Esophagus mucosa (tissue), 1 donor: ENCODE measurements at places on chromosomes 7 and 10. TPM values are rescaled to one million over a fixed set of nuclear protein-coding genes. Genes with fewer than 3 reads are reported as not detected.

DNA sequence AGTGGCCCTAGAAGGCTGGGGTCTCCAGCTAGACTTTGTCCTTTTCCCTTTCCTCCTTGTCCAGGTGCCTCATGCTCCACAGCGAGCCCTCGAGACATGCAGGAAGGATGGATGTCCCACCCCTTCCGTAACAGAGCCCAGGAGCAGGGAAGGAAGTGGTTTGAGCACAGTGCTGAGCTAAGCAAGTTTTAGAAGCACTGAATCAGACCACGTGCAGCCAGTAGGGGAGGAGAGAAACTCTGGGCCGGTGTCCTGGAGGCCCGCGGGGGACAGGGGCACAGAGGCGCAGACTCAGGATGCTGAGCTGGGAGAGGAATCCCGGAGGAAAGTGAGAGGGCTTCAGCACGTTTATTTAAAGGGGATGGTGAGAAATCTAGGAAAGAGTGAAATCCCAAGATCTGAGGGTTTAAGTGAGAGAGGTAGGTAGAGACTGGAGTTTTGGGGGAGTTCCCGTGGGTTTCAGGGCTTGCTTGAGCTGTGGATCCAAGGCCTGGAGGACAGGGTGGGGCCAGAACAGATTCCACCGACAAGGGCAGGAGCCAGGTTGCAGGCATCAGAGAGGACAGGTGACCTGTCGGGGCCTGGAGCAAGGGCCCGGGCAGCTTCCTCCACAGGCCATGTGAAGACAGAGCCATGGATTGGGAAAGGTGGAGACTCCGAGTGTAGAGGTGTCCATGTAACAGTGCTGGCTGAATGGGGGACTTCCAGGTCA is 4.4 kb upstream of the IRF5 start:
- peak; percentile 21 for ATAC-seq

DNA sequence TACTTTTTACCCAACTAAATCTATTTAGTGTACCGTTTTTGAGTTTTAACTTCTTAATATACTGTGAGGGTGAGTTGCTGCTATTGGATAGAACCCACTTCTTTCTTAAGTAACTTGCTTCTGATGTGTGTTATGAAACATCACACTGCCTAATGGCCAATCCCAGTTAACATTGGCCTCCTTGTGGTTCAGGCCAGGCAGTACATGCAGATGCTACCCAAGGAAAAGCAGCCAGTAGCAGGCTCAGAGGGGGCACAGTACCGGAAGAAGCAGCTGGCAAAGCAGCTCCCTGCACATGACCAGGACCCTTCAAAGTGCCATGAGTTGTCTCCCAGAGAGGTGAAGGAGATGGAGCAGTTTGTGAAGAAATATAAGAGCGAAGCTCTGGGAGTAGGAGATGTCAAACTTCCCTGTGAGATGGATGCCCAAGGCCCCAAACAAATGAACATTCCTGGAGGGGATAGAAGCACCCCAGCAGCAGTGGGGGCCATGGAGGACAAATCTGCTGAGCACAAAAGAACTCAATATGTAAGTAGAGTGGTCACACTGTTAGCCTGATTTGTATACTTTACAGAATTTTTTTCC is 39.7 kb downstream of the TES start:
- peak; percentile 65 for ATAC-seq

DNA sequence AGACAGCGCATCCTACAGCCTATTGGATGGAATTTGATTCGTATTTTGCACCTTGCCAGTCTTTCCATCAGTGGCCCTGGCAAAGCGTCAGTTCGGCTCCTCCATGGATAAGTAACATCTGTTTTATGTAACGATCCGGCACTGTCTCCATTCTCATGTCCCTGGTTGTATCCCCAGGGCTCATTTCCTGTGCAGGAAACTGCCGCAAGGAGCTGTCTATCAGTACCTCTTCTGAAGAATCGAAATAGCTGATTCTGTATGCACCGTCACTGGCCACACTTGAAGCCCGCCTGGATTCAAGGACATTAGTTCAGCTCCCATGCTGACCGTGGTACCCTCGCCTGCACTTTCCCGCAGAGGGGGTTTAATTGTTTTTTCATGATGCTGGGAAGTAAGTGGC is 53.1 kb upstream of the NPS start:
- ATAC-seq, result no peak

DNA sequence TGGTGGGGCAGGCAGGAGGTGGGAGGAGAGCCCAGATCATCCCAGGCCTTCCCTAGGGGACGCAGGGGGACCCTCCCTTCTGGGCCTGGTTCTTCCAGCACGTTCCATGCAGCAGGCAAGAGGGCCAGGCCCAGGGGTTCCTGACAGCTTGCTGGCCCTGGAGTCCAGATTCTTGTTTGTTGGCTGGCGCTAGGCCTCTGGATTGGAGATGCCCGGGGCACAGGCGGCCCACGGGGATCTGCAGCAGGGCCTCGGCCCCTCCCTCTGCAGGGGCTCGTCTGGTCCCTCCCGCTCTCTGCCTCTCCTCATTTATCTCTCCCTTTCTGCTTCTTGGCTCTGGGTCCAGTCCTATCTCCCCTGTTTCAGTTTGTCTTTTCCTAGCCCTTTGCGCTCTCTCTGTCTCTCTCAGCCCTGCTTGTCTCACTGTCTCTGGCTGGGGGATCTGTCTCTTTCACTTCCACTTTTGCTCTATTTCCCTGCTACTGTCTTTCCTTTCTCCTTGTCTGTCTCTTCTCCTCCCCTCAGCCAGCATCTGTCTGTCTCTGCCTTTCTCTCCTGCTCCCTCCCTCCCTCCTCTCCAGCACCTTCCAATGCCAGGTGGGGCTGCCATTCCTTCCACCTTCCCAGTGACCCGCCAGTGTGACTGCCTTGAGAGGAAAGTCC is 1.1 kb upstream of the AQP1 start:
- no peak for ATAC-seq

- ATAC-seq, result peak; percentile 57
Observed at GRCh38 chr10:77603534-77603927, 34.1 kb downstream of the KCNMA1 start.

GRCh38 chr10:89074120-89074519 is 83.5 kb downstream of the FAS start:
- ATAC-seq, result no peak

- no peak for ATAC-seq
Observed at GRCh38 chr10:56881218-56881617, 520.2 kb upstream of the ZWINT start.

- no peak for ATAC-seq
Observed at GRCh38 chr7:150983893-150984368, 5.8 kb upstream of the KCNH2 start.

GRCh38 chr10:110686047-110686446 is 41.9 kb downstream of the RBM20 start:
- no peak for ATAC-seq

DNA sequence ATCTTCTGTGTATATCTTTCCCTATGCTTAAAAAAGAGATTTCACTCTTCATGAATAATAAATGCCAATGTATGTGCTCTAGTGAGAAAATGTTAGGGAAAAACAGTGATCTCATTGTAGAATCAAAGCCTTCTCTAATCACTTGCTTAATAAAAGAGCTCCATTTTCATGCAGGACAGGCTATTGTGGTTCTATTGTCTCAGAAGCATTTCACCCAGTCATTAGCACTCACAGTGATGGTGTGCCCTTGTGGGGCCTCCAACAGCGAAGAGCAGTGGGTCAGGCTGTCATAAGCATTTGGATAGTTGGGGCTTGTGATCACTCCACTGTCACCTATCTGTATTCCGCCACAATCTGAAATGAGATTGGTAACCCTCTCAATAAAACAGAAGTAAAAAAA is 83.9 kb upstream of the RSU1 start:
- no peak for ATAC-seq

- ATAC-seq, result peak; percentile 42
Observed at GRCh38 chr7:121278120-121279021, 50.4 kb upstream of the WNT16 start.

DNA sequence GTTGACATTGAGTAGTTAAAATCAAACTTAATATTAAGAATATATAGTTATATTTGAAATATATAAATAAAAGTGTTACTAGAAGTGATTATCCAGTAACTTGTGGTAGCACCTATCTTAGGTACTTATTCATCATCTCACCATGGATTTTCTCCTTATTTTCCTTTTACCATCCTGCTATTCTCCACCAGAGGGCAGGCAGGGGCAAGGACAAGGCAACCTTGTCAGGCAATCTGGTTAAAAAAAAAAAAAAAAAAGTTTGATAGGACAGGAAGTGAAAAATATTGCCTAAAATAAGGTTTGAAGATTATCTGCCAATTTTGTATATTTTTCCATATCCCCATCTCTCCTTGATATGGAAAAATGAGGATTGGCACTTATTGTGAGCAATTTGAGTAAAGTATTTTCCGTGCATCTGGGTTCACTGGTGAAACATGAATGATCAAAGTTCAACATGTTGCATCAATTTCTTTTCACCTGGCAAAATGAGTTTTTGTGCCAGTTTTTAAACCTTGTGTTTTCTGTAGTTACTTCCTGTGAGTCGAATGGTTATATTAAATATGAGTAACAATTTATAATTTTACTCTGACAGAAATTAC is 256.7 kb downstream of the AGMO start:
- ATAC-seq, result no peak

DNA sequence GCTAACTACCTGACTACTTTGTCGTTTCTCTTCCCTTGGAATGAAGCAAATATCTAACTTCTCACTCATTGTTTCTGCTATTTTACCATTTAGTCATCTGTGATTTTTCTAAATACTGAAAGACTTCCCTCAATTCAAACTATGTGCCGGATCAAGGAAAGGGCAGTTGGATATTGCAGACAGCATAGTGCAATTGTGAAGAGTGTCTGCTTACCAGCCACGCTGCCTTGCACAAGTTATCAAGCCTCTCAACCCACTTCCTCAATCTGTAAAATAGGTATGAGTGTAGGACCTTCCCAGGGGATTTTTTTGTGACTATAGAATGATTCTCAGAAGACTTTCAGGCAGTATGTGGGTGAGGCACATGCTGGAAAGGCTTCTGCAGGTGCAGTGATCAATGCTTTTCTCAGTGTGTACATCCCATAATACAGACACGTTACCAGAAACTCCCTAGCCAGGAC is 54.3 kb downstream of the EGFR start:
- no peak for ATAC-seq

- no peak for ATAC-seq
Observed at GRCh38 chr10:978826-979421, 9.3 kb upstream of the GTPBP4 start.

- no peak for ATAC-seq
Observed at GRCh38 chr10:52573347-52573746, 199.2 kb downstream of the MBL2 start.

Gene INHBA
- total RNA-seq, result 0.84 TPM

Gene UCN3
- total RNA-seq, result not detected

Gene PTPRZ1
- total RNA-seq, result 56.2 TPM

Gene MUC12
- 0.16 TPM for total RNA-seq

Gene SLC18A3
- not detected for total RNA-seq

Gene SPDYE5
- total RNA-seq, result not detected

Gene ZNF248
- 3.2 TPM for total RNA-seq

Gene ASZ1
- total RNA-seq, result not detected

Gene ADGRA1
- total RNA-seq, result not detected

Gene HOXA7
- 5.2 TPM for total RNA-seq

Gene FKBP14
- total RNA-seq, result 7.6 TPM
